Stimulated activated CD4-positive, alpha-beta T cell treated with anti-CD3 and anti-CD28 coated beads, Interleukin-4, amount 100 ng/mL, for 24 hours (primary cell): ENCODE measurements at places on chromosomes 4 and X.

DNA sequence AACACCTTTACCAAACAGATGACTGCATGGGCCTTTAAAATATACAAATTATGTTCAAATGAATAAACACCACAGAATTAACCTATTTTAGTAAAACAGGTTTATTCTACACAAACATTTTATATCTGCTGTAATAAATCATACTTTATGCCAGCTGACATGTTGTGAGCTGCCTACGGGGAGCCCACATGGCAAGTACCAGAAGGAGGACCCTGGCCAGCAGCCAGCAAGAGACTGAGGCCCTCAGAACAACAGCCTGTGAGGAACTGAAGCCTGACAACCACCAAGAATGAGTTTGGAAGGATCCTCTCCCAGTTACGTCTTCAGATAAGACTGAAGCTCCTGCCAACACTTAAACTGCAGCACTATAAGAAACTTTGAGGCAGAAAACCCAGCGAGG lies 377.0 kb downstream of the PDGFC start:
- DNase-seq, result no peak

GRCh38 chr4:109657854-109658418 lies 45.3 kb downstream of the CASP6 start:
- DNase-seq, result no peak

- DNase-seq, result no peak
These were observed 42.9 kb downstream of the MOB1B start for GRCh38 chr4:70945046-70945445.

GRCh38 chr4:99855678-99856077 lies 38.5 kb downstream of the LAMTOR3 start:
- no peak for DNase-seq

DNA sequence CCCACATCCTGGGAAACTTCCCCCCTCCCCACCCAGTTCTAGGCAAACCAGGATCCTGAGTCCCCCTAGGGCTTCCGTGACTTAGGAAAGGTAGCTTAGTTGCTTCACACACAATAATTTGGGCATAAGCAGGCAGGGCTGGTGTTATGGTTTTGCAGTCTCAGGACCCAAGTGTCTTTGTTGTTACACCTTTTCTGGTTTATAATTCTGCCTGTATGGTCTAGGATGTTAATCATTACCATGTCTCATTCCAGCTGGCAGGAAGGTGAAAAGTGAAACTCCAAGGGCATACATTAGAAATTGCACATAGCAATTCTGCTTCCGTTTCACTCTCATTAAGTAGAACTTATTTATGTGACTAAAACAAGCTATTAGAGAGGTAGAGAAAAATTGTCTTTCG lies 16.8 kb downstream of the UGT8 start:
- no peak for DNase-seq

- no peak for DNase-seq
These were observed 56.0 kb downstream of the MAD2L1 start for GRCh38 chr4:120010646-120011045.

DNA sequence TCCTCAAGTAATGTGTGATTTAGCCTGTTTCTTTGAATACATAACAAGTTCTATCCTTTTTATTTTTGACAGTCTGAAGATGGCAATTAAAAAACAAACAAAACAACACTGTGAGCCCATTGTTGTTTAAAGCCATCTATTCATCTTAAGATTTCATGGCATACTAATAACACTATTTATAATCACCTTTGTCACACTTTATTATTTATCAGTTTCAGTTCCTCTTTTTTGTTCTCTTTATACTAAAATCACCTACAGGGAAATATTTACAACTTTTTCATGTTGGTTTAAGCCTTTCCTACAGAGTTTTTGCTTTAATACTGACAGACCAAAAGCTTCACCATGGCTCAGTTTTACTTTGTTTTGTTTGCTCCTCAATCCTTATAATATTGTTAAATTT lies 247.4 kb upstream of the CTSO start:
- DNase-seq, result no peak

- no peak for DNase-seq
These were observed 163.5 kb upstream of the MXRA5 start for GRCh38 chrX:3509934-3510333.

GRCh38 chrX:153564047-153564606 lies 34.8 kb downstream of the CCNQ start:
- no peak for DNase-seq

- no peak for DNase-seq
These were observed 715.8 kb downstream of the CCSER1 start for GRCh38 chr4:90842960-90843359.

- DNase-seq, result no peak
These were observed 4.7 kb downstream of the RIPPLY1 start for GRCh38 chrX:106898462-106898861.

DNA sequence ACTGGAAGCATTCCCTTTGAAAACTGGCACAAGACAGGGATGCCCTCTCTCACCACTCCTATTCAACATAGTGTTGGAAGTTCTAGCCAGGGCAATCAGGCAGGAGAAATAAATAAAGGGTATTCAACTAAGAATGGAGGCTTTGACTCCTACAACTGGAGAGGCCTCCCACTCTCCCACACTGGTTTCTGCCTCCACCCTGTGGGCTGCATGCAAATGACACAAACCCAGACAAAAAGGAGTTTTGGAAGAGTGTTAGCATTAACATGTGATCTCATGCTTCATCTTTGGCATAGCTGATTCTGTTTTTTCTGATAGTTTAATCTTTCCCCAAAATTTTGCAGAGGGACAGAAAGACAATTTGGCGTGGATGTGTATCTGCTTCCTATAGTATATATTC lies 80.8 kb upstream of the IQCM start:
- no peak for DNase-seq

- DNase-seq, result no peak
These were observed 24.3 kb downstream of the NFKB1 start for GRCh38 chr4:102525504-102525903.

- DNase-seq, result no peak
These were observed 36.5 kb upstream of the TFDP3 start for GRCh38 chrX:133254666-133255065.

DNA sequence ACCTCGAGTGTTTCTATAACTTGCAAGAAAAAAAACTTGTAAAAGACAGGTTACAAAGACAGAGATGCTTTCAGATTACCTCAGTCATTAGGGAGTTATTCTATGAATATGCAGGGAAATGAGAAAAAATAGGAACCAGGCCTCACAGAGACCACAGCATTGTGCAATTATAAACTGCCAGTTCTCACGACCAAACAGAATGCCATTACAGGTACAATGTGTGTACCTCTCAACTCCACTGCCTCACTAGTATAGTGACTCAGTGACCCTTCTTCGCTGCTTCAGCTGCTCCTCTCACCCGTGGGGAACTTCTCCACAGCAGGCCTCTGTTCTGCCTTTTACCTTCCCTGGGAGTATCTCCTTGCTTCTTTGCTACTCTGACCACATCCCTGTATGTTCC lies 2.3 kb upstream of the HTATSF1 start:
- DNase-seq, result no peak

- DNase-seq, result no peak
These were observed 22.5 kb downstream of the MID1 start for GRCh38 chrX:10597871-10598270.

DNA sequence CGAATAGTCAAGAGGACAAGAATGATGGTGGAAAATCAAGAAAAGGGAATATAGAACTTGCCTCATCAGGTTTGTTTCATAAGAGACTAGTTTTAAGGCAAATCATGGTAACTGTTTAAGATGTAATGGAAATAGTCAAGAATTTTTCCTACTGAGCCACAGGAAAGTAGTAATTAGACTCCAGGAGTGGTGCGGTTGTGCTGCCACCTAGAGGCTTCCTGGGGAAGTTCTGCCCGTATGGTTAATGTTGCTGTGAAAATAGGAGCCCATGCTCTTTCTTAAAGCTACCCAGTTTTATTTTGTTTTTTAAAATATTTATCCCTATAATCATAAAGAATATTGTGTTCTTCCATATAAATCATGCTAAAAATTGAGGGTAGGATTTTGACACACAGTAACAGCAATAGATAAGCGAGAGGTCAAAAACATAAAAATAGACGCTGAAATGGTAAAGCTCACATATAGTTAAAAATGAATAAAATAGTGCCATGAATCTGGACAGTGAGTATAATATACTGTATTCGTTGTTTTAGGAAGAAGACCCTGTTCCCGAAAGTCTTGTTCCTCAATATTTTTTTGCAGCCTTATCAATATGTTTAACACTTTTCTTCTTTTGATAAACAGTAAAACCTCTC lies 87.0 kb downstream of the PHOX2B start:
- peak; percentile 41 for DNase-seq
